ENCODE measurements at places on chromosomes 12 and 14. TPM values are rescaled to one million over a fixed set of nuclear protein-coding genes. Genes with fewer than 3 reads are reported as not detected.

- DNase-seq: no peak
Measured at GRCh38 chr12:30827101-30828066, 72.6 kb upstream of the CAPRIN2 start.

The ATXN2 gene
- total RNA-seq: 82.5 TPM

GRCh38 chr12:49293056-49293956 lies 1.6 kb upstream of the PRPH start:
- no peak for DNase-seq

GRCh38 chr12:121033625-121034349 lies 5.3 kb downstream of the OASL start:
- DNase-seq: no peak

GRCh38 chr12:66288121-66288520 lies 14.2 kb upstream of the HELB start:
- DNase-seq: no peak

The CFAP251 gene
- total RNA-seq: 0.55 TPM

GRCh38 chr12:53871367-53871766 lies 67.3 kb upstream of the HOXC13 start:
- DNase-seq: no peak

DNA sequence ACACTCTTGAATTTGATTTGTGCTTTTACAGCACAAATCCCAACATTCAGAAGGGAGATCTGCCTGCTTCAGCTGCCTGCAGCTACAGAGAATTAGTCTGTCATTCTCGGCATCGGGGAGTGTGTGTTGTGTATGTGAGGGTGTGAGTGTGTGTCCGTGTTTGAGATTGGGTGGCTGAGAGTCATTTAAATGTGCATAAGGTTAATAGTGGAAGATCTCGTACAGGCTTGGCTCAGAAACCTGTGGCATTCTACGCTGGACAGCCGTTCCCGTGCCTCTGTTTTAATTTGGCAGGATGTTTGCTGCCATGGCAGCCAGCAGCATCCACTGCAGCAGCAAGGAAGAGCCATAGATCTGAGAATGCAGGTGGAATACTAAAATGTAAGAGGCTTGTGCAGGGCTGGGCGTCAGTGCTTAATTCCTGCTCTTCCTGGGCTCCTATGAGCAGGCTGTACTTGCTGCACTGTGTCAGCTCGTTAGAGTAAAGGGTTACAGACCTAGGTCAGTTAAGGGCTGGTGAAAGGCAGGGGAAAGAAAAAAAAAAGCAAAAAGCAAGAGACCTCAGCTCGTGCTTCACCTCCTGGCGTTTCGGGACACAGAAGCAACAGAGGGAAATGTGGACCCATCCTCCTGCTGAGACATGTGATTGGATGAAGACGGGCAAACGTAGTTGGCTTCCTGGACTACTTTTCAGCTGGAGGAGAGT lies 205.4 kb downstream of the NAV3 start:
- DNase-seq: no peak

- DNase-seq: no peak
Measured at GRCh38 chr14:85856430-85856829, 326.5 kb downstream of the FLRT2 start.

The CEP170B gene
- 66.8 TPM for total RNA-seq

GRCh38 chr12:92022093-92022492 lies 123.6 kb downstream of the BTG1 start:
- no peak for DNase-seq
